Hepatic stellate cell (primary cell): ENCODE measurements at places on chromosomes 1 and 21.

DNA sequence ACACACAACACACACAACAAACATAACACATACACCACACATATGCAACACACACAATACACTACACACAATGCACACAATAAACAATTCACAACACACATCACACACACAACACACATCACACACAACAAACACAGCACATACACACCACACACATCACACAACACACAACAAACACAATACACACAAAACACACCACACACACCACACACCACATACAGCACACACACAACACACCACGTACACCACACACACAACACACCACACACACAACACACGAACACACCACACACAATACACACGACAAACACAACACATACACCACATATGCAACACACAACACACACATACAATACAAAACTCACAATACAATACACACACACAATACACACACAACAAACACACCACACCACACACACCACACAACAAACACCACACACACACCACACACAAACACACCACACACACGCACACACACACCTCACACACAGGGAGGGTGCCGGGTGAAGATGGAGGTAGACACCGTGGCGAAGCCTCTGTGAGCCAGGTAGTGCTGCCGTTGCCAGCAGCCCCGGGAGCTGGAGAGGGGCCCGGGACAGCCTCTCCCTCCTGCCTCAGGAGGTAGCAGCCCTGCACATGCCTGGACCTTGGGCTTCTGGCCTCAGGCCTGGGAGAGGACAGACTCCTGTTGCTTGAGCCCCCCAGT is 30.4 kb upstream of the C1orf174 start:
- DNase-seq = no peak

DNA sequence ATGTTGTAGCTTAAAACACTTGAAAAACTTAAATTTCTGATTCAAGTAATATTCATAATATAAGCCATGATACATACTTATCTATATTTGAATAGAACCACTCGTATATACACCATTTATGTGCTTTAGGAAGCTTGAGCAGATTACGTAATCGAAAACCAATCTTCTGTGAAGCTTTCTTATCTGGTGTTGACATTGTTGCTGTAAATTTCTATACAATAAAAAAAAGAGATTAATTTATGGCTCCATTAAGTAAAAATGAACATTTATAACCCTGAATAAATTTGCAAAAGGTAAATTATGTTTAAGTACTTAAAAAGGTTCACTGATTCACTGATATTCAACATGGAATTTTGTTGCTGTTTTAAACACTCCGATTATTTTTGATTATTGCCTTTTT is 21.4 kb downstream of the LIN9 start:
- no peak for DNase-seq

DNA sequence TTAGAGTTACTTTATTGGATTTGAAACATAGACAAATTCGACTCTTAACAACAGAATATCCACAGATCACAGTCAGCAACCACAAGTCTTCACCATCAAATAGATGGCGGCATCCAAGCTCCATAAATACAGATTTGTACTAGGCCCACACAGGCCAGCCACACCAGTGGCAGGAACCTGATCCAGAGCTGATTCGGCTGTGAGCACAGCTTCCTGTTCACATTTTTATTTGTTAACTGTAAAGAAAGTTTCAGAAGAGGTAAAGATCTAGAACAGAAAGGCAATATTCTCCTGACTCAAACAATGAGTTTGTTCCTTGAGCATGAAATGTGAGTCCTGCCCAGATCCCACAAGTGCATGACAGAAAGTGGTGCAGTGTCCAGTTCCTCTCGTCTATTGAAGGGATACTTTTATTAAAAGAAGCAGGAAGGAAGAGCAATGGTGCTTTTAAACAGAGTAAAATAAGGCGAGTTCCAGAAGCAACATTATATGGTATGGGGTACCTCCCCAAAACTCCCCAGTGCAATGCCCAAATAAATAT is 205.8 kb downstream of the SLC45A1 start:
- no peak for DNase-seq

- DNase-seq = no peak
Measured at GRCh38 chr1:2523191-2523890, 3.1 kb downstream of the PANK4 start.

DNA sequence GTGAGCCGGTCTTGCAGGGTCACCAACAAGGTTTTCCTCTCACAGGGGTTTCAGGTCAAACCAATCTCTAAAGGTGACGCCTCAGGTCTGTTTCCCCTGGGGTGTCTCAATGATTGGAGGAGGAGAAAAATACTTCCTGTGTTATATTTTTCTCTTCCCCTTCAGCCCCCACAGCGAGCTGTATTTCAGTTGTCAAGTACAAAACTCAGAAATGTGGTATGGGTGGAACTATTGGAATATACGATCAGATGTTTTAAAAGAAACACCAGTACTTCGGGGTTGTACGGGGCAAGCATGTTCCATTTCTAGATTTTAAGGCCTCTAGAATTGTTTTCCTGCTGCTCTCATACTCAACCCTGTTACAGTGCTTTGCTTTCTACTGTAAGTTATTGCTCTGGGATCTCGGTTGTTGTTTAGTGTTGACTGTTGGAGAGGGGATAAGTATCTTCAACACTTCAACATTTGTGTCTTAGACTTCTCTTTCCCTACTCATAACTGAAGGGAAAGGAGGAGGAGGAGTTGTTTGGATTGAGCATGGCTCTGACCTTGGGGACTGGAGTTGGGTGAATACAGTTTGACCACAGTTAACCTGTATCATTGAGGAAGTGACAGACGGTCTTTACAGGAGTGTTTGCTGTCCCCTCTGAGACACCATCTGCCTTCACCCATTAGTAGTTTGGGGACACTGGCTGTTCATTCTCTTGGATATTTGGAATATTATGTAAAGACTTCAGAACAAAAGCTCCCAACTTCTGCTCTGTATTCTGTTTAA is 2.0 kb downstream of the MAPKAPK2 start:
- DNase-seq = no peak

DNA sequence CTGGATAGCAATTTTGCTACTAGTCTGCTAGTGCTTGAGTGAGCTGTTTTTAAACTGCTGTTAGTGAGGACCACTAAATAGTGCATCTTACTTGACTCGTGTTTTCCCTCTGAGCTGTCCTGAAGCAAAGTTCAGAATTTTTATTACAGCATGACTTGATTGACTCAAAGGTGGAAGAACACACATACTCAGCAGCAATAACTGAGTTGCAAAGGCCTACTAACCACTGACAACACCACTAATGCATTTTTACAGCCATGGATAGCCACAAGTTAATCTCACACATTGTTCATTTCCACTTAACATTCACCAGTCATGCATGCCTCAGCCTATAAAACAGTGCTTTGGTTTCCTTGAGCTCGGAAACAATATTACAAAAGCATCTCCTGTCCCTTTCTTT is 148.7 kb downstream of the RUNX1 start:
- DNase-seq = no peak
